ENCODE measurements at places on chromosomes 5 and 9.

GRCh38 chr9:109317311-109317978, 3.4 kb downstream of the EPB41L4B start:
- no peak for DNase-seq

GRCh38 chr5:97623441-97623840, 440.4 kb upstream of the RIOK2 start:
- no peak for DNase-seq

DNA sequence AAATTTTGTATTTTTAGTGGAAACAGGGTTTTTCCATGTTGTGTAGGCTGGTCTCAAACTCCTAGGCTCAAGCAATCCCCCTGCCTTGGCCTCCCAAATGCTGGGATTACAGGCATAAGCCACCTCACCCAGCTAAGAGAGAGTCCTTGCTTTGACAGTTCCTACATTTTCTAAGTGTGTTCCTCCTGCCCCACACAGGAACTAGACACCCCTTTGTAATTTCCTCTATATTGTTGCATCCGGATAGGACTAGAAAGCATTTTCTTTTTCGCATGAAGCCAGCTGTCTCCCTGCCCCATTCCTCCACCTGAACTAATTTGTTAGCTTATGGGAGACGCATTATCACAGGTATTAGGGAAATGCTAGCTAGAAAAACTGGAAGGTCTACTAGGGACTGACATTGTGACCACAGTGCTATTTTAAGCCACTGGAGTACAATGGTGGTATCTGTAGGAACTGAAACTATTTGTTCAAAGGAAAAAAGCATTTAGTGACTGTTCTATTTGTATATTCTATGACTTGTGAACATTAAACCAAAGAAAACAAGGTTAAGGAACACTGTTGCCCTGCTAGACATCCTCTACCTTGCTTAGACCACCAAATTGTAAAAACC, 214.1 kb downstream of the SMARCA2 start:
- DNase-seq = no peak

DNA sequence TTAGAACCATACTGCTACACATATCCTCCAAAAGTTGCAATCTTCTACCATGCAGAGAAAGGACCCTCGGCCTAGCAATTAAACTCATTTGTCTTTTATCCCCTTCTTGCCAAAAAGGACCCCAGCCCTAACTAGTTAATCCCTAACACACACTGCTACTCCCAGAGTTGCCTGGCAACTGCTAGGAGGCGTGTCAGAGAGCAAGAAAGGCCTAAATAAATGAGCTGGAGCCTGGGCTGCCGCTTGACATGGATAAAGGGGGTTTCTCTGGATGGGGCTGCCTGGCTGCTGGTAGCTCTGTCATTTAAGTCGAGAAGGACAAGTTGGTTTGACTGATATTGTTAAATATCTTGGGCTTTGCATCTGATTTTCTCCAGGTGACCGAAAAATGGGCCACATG, 194.8 kb downstream of the CRB2 start:
- no peak for DNase-seq

GRCh38 chr9:86925686-86926085, 21.6 kb downstream of the GAS1 start:
- DNase-seq = no peak

DNA sequence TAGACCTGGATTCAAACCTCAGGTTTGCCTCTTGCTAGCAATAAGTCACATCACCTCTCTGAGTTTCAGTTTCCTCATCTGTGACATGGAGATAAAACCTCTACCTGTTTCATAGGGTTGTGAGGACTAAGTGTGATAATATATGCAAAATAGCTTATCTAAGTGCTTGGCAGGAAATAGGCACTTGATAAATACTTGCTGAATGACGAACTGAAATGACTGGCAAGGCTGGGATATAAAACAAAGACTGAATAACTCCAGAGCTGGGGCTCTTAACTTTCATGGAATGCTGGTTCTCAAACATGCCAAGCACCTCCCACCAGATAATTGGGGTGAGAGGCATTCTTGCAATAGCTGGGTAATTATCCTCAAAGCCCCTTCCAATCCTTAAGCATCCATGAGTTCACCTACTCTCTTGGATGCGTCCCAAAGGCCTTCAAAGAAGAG, 87.6 kb downstream of the ADRB2 start:
- no peak for DNase-seq
